Activated naive CD8-positive, alpha-beta T cell treated with anti-CD3 and anti-CD28 coated beads for 36 hours (primary cell): ENCODE measurements at places on chromosomes 6 and 20.
A peak's percentile ranks its signal among the peaks of the same experiment; 100 is the strongest.

DNA sequence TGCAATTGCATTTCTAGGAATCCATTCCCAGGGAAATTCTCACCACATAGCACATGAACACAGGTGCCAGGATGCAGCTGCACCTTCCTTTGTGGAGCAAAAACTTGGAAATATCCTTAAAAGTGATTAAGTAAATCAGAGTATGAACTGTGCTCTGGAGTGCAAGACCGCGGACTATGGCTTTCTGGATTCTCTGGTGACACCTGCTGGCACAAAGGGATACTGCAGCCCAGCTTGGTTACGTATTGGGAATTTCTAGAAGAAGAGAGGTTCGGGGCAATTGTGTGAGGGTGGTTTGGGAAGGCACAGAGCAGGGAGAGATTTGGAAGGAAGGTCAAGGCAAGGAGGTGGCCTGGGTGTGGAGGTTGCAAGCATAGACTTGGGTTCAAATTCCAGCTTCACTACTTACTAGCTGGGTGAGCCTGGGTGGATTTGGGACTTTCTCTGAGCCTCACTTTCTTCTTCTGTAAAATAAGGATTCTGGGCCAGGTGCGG lies 15.9 kb upstream of the PEDS1 start:
- peak; percentile 69 for DNase-seq

GRCh38 chr20:2381303-2381702 lies 602 bp downstream of the TGM6 start:
- no peak for DNase-seq

DNA sequence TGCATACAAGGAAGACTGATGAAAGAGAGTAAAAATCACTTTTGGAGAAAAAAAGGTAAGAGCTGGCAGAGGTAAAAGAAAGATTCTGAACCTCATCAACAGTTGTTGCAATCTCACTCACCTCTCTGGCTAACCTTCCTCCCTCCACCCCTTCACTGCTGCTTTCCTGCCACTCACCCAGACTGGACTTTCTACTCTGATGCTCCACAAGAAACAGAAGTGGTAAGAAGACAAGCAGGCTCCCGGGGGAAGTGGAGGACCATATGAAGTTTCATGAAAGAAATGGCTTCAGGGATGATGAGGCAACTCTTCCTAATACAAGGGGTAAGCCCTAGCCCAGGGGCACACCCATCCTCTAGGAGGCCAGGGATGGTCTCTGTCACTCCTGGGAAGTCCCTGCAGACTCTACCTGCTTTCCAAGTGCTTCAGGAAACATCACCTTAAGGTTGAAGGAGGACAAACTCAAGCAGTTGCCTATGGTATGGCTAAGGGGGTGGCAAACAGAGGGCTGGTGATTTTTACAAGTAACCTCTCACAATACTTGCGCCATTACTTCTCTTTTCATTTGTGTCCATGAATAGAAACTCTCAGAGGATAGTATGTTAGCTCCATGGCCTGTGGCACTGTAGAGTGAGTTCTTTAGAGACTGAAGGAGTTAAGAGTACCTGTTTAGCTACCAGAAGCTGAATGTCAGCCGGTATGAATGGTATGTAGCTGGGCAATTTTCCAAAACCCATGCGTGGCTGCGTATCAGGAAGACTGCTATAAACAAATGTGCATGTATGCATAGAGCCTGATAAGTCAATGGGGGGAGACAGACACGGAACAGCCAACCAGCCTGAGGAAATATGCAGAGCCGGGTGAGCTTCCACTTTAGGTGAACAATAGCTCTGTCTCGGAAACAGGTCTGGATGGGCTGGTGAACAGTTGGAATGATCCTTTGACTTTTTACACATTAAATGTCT lies 112.0 kb downstream of the BACH2 start:
- no peak for DNase-seq

DNA sequence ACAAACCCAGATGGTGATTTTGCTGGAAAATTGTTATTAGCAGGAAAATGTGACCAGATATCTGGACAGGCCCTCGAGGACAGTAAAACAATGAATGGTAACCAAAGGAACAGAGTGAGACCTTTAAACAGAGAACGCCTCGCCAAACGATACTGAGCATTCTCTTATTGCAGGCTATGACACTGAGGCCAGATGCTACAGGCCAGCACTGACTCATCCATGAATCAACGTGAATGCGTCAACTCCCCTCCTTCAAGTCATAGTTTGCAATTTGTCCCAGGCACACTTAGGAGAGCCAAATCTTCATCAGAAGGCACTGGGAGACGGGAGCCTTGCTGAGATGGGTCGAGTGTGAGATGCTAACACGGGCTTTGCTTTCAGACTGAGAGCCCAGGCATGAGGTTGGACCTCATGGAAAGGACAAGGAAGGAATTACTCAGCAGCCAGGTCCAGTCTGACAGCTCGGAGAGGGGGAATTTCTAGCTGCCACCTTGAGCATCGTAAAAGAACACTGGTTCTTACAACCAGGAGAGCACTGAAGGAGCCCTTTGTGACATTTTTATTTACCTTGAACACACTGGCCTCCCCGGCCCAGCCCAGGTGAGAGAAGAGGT lies 60.7 kb downstream of the BMP7 start:
- no peak for DNase-seq

DNA sequence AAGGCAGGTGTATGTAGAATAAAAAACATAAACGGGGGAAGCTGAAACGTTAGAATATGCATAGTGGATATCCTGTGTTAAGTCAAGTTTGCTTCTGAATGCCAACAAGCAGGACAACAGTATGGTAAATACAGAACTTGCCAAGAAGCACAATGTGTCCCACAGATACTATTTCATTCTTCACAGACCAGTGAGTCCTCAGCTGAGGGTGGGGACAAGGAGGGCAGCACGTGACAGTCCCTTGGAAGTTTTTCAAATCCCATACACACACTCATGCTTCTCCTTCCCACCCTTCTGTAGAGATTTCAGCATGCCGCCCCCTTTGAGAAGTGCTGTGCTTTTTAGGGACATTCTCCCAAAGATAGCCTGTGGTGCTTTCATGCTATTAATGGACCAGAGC lies 268.5 kb upstream of the ECI2 start:
- no peak for DNase-seq

DNA sequence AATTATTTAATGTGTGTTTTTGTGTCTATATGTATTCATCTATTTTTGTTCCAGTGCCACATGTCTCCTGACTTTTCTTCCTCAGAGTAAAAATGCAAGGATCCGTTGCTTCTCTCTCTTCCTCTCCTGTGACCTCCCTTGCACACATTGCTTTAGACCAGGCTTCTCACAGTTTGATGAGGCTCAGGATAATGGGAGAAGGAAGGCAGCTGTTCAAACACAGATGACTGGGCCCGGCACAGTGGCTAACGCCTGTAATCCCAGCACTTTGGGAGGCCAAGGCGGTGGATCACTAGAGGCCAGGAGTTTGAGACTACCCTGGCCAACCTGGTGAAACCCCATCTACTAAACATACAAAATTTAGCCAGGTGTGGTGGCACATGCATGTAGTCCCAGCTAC lies 241.9 kb downstream of the SAMD5 start:
- no peak for DNase-seq

GRCh38 chr20:62156592-62157386 lies 13.2 kb downstream of the SS18L1 start:
- DNase-seq: peak; percentile 80

DNA sequence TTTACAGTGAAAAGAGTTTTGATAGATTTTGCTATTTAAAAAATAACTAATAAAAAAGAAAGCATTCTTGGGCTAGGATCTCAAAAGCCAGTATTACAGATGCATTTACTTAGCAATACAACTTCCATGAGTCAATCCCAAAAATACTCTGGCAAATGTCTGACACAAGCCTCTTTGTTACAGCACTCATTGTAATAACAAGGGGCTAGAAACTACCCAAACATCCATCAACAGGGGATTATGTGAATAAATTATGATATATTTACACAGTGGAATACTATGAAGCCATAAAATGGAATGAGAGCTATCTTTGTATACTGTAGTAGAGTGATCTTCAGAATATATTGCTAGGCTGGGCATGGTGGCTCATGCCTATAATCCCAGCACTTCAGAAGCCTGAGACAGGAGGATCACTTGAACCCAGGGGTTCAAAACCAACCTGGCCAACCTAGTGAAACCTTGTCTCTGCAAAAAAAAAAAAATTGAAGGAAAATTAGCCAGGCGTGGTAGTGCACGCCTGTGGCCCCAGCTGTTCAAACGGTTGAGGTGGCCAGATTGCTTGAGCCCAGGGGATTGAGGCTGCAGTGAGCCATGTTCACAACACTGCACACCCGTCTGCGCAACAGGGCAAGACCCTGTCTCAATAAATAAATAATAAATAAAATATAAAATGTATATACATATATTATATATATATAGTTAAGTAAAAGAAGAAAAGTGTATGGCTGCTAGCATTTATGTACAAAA lies 34.7 kb upstream of the TOP1 start:
- no peak for DNase-seq

DNA sequence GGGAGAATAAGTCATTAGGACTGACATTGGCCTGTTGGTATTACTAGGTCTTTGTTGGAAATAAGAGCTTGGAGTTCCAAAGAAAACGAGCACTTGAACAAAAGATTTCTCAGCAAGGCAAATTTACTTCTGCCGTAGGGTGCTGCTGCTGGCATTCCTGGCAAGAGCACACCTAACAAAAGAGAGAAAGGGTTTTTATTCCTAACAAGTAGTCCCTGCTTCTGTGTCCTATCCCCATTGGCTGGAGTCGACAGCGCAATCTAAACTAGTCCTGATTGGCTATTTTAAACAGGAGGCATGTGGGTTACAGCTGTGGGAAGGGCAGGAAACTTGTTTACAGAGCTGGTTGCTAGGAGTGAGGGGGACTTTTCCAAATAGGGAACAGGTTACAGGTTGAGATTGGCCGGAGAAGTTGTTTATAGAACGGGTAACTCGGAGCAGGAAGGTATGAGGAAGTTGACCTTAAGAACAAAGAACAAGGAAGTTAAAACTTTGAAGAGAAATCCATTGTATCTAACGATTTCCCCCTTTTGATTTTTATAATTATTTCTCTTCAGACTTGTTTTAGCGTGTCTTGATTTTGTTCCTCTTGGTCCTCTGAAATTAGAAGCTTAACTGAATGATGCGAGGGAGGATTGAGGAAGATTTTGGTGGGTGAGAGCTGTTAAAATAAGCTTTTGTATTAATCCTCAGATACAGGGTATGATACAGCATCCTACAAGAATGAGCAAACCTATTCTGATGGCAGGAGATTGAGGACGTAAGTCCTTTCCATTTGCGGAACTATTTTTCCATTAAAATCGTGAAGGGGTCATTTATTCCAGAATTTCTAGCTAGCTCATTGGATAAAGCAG lies 3.4 kb upstream of the ZNFX1 start:
- no peak for DNase-seq

DNA sequence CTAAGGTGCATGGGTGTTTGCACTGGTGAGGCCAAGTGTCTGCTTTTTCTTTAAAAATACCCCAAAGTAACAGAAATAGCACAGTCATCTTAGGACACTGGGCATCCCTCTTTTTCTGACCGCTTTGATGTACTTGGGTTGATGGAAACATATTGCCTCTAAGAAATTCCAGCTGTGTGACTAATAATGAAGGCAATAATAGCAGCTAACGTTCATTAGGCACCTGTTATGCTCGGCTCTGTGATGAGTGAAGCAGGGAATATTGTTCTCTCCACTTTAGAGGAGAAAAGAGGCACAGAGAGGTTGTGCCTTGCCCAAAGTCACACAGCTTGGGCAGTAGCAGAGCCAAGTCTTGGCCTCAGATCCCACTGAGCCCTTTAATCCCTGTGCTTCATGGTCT lies 100.7 kb downstream of the F13A1 start:
- no peak for DNase-seq

DNA sequence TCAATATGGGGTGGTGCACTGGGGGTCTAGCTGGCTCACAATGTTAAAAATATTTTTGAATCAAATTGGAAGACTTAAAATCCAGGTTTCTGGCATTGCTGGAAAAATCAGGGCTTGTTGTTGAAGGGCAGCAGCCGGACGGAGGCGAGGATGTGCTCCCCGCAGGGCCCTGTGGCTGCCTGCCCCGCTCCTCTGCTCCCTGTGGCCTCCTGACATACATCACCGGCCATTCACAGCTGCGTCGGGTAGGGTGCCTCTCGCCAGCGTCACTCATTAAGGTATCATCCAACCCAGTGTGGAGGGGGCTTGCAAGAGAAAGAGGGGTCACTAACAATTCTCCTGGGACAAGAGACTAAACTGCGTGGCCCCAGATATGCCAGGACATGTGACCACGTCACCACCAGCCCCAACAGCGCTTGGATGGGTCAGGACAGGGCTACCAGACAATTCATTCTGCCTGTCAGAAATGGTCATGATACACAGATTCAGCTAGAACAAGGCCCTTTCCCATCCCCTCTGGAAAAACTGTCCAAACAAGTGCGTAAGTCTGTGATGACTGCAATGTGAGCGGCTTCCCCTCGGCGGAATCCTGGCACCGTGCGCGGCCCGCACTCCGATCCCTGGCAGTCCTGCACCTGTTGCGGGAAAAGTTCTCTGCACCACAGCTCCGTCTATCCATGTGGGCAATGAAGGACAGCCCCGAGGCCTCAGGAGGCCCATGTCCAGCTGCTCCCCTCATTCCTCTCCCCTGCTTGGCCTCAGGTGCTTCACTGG lies 12.0 kb downstream of the GATA5 start:
- no peak for DNase-seq

GRCh38 chr6:52284131-52284459 lies 447 bp downstream of the MCM3 start:
- DNase-seq: peak; percentile 62

DNA sequence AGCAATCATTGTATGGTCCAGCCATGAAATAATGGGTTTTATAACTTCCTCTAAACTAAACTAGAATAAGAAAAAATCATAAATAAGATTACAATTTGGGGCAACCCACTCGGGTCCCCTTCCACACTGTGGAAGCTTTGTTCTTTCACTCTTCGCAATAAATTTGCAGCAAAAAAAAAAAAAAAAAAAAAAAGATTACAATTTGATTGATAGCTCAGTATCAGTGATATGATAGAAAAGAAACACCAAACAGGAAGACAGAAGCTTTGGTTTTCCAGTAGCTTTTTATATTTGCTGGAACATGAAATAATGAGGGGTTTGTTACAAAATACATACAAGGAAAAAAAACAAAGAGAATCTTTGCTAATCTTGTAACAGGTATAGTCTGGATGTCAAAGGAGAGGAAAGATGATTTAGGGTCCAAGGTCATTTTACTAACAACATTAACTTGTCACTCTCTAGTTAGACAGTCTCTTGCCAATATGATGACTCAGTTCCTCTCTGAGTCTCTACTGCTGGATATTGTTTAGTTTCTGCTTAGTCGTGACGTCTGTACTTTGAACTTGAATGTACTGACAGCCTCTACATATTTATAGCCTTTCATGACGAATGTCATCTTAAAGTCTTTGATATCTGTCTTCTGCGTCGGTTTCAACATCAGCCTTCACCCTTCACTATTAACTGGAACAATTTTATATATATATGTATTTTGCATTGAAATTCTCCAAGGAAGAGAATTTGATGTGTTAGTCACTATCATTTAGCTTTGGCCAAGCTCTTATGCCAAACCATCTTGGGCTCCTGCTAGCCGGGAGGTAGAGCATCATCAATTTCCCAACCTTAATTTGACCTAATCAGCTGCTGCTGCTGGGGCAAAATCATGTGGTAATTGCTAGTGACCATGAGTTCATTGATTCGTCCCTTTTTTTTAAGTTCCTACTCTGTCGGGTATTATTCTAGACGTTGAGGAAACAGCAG lies 213.1 kb upstream of the STXBP5 start:
- no peak for DNase-seq

- no peak for DNase-seq
Measured at GRCh38 chr6:2950713-2951112, 20.7 kb downstream of the SERPINB6 start.
